ENCODE measurements at places on chromosomes 13 and 19.

DNA sequence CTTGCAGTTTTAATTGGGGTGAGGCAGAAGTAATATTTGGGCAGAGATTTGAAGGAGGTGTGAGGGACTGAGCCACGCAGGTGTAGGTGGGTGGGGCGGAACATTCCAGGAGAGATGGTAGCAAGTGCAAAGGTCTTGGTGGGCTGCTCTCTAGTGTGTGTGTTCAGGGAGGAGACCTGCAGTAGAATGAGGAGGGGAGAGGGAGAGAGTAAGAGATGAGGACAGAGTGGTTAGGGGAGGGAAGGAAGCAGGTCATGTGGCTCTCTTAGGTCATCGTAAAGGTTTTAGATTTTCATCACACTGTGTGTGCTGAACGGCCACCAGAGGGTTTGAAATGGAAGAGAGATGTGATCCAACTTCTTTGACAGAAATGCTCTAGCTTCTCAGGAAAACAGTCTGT, 33.5 kb downstream of the WASF3 start:
- no peak for DNase-seq

GRCh38 chr13:88074794-88075510, 403.8 kb downstream of the SLITRK5 start:
- no peak for DNase-seq

GRCh38 chr19:33434069-33434885, 60.8 kb downstream of the CEBPG start:
- no peak for DNase-seq

GRCh38 chr13:73850104-73850873, 283.9 kb downstream of the KLF12 start:
- no peak for DNase-seq

DNA sequence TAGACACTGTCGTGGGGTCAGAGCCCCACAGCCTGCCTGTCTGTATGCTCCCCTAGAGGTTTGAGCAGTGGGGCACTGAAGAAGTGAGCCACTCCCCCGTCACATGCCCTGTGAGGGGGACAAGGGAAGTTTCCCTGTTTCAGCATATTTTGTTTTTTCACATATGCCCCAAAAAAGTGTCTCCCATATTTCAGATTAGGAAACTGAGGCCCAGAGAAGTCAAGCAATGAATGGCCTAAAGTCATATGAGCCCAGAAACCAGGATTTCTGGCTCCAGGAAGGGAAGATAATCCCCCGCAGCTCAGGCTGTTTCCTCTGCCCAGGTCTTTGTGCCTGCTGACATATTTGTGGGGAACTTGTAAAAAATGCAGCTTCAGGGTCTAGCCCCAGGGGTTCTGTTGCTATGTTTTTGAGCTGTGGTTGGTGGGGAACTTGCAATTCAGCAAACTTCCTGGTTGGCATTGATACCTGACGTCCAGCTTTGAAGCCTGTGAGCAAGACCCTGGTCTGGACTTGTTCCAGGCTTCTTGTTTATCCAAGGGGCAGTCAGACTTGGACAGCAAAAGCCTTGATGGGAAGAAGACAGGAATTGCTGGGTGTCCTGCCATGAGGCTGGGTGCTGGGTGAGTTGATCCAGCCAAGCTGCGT, 9.5 kb downstream of the RASL11A start:
- DNase-seq, result no peak

GRCh38 chr19:27393591-27393990, 1819.4 kb downstream of the UQCRFS1 start:
- DNase-seq, result no peak

- no peak for DNase-seq
Measured at GRCh38 chr19:2039959-2040646, 10.9 kb downstream of the MKNK2 start.

- no peak for DNase-seq
Measured at GRCh38 chr13:21365574-21365973, 93.5 kb downstream of the ZDHHC20 start.

GRCh38 chr19:6694147-6694815, 24.3 kb upstream of the TNFSF14 start:
- no peak for DNase-seq

DNA sequence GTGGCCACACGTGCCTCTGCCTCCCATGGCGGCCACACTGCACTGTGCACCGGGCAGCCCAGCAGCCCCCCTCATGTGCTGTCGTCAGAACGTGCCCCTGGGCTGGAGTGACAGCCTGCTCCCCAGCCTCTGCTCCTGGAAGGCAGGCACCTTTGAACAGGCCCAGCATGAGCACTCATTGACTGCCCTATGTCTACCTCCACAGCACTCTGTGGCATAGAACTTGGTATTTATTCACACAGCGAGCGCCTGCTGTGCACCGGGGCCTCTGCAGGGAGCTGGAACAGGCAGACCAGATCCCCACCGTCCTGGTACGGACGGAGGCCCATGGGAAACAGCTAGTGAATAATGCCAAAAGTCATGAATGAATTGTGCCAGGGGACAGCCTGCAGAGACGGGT, 53.7 kb downstream of the DPF1 start:
- no peak for DNase-seq

DNA sequence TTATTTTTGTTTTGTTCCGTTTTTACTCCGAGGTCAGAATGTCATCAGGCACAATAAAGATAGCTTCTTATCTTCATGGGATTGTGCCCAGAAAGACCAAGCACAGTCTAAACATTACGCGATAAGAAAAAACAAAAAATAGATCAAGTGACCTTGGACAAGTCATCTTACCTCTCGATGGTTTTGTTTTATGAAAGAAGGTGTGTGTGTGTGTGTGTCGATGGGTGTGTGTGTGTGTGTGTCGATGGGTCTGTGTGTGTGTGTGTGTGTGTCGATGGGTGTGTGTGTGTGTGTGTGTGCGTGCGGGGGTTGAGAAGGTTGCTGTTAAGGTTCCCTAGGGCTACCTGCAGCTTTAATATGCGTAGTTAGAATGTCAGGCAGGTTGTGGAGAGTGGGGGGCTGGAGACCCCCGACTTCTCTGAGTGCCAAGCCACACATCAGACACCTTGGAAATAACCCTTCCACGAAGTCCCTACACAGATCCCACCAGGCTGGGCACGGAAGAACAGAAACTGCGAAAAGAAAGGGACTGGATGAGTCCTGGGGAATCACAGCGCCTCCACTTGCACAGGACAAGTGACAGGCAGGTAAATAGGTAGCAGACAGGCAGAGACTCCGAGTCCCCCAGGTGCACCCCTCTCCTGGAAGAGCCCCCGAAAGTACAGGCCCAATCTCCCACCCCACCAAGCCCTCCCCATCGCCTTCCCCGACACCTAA, 458 bp upstream of the ATP8A2 start:
- no peak for DNase-seq

GRCh38 chr13:113034451-113035212, 65.6 kb downstream of the MCF2L start:
- DNase-seq, result no peak

- no peak for DNase-seq
Measured at GRCh38 chr19:56177564-56178243, 1.9 kb downstream of the GALP start.

DNA sequence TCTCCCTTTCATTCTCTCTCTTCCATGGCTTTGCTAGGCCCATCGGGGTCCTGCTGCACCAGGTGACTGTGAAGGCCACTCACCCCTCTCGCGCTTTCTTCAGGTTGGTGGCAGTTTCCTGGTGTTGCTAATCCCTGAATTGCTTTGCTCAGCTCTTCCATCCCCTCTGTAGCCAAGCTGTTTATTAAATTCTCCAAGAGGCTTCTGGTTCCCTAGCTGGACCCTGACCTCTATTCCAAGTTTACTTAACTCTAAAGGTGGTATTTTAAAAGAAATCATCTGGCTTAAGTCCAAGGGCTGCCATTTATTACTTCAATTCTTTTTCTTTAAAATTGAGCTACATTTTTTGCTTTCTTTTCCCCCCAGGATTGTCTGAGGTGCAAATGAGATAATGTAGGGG, 32.7 kb upstream of the MICU2 start:
- no peak for DNase-seq

- DNase-seq, result no peak
Measured at GRCh38 chr13:72004246-72004645, 137.2 kb upstream of the DACH1 start.

GRCh38 chr19:1624458-1624857, 19.2 kb upstream of the UQCR11 start:
- peak; percentile 26 for DNase-seq

DNA sequence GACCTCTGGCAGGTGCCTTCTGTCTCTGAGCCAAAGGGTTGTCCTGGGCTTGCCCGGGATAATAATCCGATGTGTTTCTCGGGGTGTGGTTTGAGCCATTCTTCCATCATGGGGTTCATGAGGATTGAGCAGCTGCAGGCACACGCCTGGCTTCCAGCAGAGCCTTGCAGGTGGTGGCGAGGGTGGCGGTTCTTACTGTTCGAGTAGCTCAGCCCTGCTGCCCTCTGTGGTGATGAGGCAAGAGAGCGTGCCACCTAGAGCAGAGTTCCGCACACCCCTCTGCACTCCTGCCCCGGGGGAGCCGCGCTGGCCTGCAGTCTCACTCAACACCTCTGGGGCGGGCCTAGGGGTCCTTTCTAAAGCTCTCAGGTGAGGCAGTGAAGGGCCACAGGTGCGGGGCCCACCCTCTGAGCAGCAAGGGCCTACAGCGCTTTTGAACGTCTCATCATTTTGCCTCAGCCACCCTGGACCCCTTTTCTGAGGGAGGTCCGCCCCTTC, 3.8 kb downstream of the SCN1B start:
- no peak for DNase-seq

- no peak for DNase-seq
Measured at GRCh38 chr13:113918981-113919701, 54.7 kb downstream of the C13orf46 start.

DNA sequence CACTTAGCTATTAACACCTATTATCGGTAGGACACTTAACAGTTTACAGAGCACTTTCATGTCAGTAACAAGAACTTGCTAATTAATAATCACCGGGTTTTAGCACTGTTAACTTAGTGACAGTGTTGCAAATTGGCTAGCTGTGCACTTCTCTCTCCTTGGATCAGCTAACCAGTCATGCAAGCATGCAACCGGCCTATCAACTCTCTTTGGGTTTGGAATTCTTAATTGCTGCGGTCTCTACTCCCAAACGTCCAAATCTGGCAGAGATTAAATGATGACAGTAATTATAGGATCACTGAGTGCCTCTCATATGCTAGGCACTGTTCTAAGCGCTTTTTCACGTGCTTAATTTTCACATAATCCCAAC, 1.2 kb downstream of the EPS15L1 start:
- no peak for DNase-seq

DNA sequence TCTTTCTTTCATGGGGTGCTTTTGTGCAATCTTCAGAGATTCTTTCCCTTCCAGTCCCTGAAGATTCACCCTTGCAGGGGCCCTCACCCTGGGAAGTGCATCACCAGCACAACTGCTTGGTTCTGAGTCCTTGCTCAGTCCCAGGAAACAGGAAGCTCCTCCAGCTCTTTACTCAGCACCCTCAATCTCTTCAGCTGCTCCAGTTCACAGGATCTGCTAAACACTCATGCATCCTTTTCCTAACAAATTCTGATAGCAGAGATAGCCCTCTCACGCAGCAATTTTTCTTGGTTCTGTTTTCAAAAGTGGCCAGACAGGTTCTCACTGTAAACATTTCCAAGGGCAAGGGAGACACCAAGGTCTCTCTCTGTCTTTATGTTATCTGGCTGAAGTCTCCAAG, 823.1 kb downstream of the LIG4 start:
- no peak for DNase-seq

DNA sequence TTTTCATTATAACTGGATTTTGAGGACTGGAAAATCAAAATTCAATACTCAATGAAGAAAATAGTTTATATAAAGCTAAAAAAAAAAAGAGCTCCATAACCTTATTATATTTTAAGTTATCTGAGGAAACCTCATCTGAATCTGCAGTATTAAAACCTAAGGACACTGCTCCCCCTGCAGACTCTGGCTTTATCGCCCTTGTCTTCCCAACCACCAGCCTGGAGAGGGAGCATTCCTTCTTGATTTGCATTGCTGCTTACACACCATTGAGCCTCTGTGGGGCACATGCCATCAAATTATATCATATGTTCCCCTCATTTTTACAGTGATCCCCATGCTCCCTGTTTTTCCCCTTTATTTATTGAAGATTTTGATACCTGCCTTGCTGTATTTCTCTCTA, 871.4 kb upstream of the GPC6 start:
- DNase-seq, result no peak

- no peak for DNase-seq
Measured at GRCh38 chr19:45168767-45169351, 8.1 kb upstream of the NKPD1 start.

GRCh38 chr13:44974056-44974793, 15.0 kb downstream of the NUFIP1 start:
- DNase-seq, result no peak

DNA sequence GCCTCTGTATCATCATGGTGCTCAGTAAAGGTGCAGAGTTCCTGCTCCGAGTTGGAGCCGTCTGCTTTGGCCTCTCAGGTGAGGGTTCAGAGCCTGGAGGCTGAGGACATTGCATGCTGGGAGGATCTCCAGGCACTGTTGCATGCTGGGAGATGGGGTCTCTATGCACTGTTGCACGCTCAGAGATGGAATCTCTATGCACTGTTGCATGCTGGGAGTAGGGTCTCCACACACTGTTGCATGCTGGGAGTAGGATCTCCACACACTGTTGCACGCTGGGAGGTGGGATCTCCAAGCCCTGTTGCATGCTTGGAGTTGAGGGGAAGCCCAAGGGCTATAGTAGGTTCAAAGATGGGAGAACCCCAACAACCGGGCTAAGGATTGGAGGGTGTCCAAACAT, 8.3 kb downstream of the CACNG6 start:
- DNase-seq, result no peak

- DNase-seq, result no peak
Measured at GRCh38 chr19:6241680-6242377, 37.9 kb downstream of the MLLT1 start.

GRCh38 chr19:49872245-49873128, 4.7 kb downstream of the AKT1S1 start:
- no peak for DNase-seq

DNA sequence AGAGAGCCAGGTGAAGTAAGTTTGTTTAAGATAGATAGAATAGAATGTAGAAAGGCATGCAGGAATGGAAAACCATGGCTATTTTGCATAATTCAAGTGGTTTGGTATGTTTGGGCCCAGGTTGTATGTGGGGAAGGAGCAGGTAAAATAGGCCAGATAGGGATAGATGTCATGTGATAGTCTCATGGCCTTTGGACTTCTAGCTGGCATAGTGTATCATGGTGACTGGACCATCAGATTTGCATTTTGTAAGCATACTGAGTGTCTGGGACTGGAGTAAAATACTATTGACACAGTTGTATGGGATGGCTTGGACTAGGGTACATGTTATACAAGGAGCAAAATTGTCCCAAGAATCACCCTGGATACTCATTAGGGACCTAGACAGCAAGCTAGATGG, 38.9 kb downstream of the COG3 start:
- DNase-seq, result no peak
